ENCODE measurements at places on chromosomes 6 and 20.
A peak's percentile ranks its signal among the peaks of the same experiment; 100 is the strongest.

- no peak for DNase-seq
Measured at GRCh38 chr6:133683308-133683580, 205.7 kb upstream of the TCF21 start.

- DNase-seq = no peak
Measured at GRCh38 chr20:25285856-25286798, 38.2 kb downstream of the PYGB start.

DNA sequence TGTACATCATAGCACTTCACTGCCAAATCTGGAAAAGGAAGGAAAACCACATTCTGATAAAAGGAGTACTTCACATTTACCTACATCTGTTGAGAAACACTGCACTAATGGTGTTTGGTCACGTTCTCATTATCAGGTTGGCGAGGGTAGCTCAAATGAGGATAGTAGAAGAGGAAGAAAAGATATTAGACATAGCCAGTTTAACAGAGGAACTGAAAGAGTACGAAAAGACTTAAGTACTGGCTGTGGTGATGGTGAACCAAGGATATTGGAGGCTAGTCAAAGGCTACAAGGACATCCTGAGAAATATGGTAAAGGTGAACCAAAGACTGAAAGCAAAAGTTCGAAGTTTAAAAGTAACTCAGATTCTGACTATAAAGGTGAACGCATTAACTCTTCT lies 32.0 kb upstream of the GJA10 start:
- no peak for DNase-seq

- DNase-seq = peak; percentile 45
Measured at GRCh38 chr6:4155848-4156466, 20.6 kb upstream of the ECI2 start.

DNA sequence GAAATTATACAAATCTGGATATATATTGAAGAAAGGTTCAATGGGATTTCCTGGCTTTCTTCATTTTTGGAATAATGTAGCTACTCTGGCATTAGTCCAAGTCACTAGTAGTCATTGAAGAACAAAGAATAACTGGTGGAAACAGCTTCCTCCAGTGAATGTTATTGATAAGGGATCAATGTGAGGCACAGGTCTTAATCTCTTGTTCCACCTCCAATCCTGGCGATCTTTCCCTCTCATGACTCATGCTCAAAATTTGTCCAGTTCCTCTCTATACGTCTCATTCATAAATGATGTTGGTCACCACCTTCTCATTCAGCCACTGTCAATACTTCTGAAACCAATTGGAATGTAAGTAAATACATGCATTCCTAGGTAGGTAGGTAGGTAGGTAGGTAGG lies 185.0 kb upstream of the BMP2 start:
- DNase-seq = no peak

GRCh38 chr6:40042232-40042631 lies 108.0 kb upstream of the MOCS1 start:
- no peak for DNase-seq

DNA sequence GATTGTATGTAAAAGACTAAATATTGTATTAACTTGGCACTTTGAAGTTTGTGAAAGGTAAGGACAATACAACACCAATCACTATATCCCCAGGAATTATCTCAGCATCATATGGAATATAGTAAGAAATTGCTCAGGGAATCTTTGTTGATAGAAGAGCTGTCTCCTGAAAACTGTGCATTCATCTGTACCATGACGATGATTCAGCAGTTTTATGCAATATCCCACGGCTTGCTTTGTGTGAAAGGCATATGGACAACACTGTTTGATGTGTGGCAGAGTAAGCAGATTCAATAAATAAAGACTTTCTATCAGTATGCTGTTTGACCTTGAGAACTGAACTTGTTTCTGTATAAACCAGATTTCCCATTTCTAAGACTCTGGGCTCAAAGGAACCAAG lies 147.5 kb upstream of the PLN start:
- no peak for DNase-seq

DNA sequence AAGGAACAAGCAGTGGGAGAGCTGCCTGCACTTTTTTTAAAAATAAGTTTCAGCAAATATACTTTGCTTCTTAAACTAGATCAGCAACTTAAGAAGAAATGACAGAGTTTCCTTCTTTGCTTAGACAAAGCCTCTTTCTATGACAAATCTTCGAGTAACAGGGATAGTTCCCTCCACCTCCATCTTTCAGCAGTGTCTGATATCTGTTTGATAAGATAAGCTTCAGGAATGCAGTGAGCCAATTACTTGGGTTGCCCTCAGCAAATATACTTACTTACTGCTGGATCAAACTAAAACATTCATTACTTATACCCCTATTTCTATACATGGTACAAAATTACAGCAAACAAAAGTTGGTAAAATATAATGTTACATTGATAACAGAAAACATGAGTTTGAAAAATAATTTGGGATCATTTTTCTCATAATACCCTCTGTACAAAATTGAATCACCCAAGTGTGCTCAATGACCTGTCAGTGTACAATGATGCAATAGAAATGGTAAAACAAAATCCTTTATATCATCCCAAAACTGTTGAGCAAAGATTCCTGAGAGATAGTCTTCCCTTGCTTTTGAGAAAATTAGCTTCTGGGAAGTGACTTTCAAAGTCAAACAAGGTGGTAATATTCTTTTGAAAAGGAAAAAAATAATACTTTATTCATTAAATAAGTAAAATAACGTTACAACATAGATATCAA lies 24.5 kb downstream of the FRK start:
- DNase-seq = no peak

GRCh38 chr6:93820465-93821082 lies 401.2 kb upstream of the EPHA7 start:
- no peak for DNase-seq

DNA sequence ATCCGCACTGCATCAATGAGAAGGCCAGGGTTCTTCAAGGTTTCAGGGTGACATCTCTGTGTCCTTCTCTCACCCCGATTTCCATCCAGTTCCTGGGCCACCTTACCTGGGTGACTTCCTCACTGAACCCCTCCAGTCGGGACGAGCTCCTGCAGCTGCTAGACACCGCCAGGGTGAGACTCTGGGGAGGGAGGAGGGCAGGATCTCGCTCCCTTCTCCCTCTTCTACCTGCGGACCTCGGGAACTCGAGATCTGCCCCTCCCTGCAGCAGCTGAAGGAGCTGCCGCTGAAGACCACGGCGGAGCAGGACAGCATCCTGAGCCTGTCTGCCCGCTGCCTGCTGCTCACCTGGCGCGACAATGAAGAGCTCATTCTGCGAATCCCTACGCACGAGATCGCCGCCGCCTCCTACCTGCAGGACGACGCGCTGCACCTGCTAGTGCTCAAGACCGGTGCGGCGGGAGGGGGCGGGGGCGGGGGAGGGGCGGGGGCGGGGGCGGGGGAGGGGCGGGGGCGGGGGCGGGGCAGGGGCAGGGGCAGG lies 7.5 kb downstream of the CCM2L start:
- DNase-seq = peak; percentile 75

GRCh38 chr6:131808460-131809269 lies 845 bp downstream of the ENPP1 start:
- DNase-seq = no peak

DNA sequence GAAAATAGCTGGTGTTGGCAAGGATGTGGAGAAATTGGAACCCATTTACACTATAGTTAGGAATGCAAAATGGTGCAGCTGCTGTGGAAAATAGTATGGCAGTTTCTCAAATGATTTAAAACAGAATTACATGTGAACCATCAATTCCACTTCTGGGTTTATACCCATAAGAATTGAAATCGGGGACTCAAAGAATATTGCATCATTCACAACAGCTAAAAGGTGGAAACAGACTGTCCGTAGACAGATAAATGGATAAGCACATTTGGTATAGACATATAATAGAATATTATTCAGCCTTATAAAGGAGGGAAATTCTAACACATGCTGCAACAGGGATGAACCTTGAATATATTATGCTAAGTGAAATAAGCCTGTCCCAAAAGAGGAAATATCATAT lies 189.9 kb upstream of the RIN2 start:
- no peak for DNase-seq

DNA sequence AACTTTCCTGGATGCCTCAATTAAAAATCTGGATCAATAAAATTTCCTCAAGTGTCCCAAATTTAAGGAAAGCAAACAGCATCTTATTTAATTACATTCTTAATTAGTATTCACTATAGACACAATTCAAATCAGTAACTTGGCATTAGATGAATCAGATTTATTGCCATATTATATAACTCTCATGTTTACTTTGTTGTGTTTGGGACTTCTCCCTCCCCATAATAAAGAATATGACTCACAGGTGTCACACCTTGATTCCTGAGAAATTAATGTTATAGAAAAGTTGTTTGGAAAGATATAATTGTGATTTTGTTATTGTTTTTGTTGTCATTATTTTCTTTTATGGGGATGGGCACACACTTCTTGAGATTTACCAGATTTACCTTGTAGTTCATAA lies 18.4 kb downstream of the EYA4 start:
- DNase-seq = no peak

DNA sequence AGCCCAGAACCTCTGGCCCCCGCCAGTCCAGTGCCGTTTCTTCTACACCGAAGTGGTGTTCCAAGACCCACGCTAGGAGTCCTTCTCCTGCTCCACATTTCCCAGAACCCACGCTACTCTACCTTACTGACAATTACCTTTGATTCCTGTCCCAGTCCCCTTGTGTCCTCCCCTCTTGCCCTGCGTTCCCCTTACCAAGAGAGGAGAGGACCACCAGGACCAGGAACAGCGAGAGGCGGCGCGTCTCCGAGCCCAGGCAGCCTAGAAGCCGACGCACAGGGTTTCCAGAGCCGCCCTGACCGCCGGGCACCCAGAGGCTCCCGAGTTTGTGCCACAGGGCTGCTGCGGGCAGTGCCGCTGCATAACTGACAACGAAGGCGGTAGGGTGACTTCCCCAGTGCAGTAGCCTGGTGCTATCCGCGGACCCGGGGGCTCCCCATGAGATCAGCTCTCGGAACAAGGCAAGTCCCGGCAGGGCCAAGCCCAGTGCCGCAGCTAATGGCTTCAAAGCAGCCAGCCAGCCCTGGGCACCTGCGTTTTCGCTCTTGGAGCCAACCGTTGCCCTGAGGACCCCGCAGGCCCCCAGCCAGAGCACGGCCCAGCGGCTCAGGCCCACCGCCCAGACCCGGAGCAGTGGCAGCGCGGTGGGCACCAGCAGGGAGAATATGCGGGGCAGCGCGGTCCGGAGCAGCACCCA lies 512 bp downstream of the TAP1 start:
- no peak for DNase-seq

DNA sequence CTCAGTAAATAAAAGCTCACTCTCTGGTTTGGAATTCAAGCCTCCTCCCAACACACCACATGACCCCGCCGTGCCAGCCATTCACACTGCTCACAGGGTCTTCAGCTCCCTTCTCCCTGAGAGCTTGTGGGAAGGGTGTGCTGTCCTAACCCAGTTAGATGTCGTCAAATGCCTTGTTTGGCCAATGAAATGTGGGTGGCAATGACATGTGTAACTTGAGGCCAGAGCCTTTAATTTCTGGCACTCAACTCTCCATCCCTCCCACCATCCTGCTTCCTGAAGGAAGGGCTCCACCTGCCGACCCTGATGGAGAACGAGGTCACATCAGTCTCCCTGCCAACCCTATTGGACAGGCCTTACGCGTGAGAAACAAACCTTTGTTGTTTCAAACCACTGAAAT lies 224.5 kb upstream of the AGPAT4 start:
- DNase-seq = peak; percentile 72

DNA sequence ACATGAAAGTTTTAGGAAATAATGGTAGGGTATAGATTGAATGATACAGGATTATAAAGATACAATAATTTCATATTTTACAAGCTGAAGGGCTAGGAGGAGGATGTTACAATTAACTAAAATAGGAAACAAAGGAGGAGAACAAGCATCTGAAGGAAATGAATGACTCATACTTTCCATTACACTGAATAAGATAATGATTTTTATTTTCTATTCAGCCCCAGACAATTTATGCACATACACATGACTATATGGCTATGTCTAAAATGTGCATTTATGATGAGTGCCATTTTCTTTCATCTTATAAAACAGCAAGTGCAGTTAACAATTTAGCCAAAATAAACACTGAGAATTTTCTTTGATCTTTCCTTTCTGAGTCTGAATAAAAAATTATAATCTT lies 994.6 kb upstream of the ADGRB3 start:
- DNase-seq = no peak

GRCh38 chr20:45792317-45793118 lies 764 bp downstream of the DNTTIP1 start:
- no peak for DNase-seq

DNA sequence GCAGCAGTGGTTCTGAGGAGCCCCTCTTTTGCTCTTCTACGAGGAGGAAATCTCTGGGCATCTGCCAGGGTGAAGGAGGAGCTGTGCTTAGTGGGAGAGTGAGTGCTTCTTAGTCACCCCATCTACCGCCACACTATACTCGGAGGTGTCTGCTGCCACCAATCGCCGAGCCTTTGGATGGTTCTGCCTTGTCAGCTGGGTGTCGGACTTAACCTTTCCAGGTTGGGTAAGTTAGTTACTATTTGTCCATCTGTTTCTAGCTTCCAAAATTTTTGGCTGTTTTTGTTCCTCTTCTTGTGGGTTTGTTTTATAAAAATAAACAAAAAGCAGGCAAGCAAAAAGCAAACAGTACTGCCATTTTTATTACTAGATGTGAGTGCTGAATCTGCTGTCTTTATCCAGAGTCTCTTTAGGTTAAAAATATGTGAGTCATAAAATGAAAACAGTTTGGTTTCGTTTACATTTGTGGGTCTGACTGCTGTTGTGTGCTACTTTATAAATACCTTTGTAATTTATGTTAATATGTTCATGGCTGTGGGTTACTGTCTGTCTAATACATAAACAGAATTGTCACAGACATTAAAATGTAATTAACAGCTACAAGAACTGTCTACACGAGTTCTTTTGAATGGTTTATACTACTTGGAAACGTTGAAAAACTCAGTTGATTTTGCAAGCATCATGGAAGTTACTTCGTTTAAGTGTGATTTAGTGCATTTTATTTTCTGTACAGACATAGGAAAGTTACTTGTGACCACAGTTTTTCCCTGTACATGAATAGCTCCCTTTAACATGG lies 89.2 kb downstream of the ARID1B start:
- no peak for DNase-seq

GRCh38 chr20:47296950-47297349 lies 59.5 kb downstream of the ZMYND8 start:
- DNase-seq = no peak

- no peak for DNase-seq
Measured at GRCh38 chr6:75178757-75179156, 27.1 kb downstream of the COL12A1 start.

DNA sequence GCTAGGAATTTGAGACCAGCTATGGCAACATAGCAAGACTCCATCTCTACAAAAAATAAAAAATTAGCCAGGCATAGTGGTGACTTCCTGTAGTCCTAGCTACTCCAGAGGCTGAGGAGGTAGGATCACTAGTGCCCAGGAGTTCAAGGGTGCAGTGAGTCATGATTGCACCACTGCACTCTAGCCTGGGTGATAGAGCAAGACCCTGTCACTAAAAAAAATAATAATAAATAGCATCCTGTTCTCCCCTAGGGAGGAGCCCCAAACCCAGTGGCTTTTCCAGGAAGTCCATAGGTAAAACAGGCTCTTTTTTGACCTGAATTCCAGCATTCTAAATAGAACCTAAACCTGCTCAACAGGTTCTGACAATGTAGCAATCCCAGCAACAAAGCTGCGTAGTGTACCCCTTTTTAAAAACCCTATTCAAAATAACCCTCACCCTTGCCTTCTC lies 192.0 kb downstream of the ALDH8A1 start:
- no peak for DNase-seq

All from NCI-H1092 treated with DMSO at 0.1 percent for 48 hours (cell line).